A375 (cell line): ENCODE measurements at places on chromosomes 6 and 20. TPM values are rescaled to one million over a fixed set of nuclear protein-coding genes. Genes with fewer than 3 reads are reported as not detected.

The STK35 gene
- total RNA-seq = 18.2 and 23.6 TPM in 2 replicates

The JARID2 gene
- total RNA-seq = 12.9 and 13.4 TPM in 2 replicates

The BANF2 gene
- not detected in 2 replicates for total RNA-seq

The ZC2HC1B gene
- not detected in 2 replicates for total RNA-seq

The C6orf52 gene
- 0.34 and 0.82 TPM in 2 replicates for total RNA-seq

The TTK gene
- total RNA-seq = 21.3 and 23.1 TPM in 2 replicates
